Effector CD8-positive, alpha-beta T cell (primary cell): ENCODE measurements at places on chromosomes 7 and 10.

DNA sequence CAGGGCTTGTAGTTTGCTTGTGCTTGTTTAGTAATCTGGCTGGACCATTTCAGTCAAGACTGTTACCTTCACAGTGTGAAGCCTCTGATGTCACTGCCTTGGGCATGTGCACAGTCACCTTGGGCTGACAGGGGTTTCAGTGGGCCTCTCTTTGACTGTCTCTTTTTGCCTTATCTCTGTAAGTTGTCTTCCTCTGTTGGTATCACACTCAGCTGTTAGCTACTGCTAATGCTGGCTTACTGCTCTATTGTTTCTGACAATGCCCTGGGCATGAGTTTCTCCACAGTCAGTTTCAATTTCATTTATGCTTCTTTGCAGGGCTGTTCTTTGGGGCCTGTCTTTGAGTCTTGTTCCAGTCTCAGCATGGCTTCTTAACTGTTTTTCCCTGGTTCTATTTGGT, 201.9 kb upstream of the SHH start:
- DNase-seq, result no peak

- DNase-seq, result no peak
Measured at GRCh38 chr10:17616403-17617030, 657 bp downstream of the HACD1 start.

DNA sequence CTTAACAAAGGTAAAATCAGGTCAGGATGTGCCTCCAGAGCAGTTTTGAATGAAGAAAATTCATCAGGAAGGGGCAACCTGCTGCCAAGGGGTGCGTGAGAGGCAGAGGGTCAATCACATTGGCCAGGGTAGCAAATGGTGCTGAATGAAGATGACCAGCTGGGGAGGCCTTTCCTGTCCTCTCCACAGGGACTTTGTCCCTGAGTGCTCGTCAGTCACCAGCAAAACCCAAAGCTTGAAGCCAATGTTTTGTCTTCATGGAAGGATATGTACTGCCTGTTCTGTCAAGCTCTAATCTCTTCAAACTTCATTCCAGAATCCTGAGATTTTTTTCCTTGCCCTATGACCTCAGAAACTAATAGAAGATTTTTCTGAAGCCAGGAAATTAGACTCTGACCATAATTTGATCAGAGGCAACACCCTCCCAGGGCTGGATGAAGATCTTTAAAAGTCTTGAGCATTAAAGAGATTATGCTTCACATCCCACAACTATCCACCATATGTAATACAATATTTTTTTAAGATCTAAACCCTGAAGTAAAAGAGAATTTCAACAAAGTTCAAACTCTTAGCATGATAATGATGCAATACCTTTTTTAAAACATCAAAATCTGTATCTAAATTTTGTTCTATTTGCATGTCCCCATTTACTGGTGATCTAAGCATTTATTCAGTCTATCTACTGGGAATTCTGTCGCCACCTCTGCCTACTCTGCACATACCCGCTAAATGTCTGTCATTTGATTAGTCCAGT, 243.0 kb downstream of the SNX13 start:
- DNase-seq, result no peak

DNA sequence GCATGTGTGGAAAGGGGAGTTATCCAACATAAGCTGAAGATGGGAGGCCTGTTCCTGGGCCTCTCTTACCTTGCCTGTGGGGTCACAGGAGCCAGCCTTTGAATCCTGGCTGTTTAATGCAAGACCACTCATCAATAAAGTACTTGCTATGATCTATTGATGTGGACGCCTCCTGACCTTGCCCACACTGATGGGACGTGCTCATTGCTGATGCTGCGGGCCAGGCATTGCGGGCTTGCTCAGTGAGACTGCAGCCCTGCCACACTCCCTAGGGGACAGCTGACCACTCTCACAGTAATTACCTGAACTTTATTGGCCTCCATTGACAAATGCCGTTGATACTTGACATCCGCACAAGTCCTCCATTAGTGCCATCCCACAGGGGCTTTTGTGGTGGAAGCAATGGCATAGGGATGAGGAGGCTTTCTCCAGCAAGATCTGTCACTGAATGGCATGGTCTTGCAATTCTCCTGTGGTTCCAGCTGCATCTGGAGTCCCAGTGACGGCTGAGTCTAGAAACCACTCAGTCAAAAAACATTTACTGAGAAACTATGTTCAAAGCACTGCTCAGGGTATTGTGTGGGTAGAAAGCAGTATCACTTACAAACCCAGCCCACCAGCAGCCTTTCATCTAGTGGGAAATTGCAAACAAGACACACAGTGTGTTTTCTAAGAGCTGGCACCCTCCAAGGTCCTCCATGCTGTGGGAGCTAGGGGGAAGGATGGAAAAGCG, 135.1 kb upstream of the YAE1 start:
- no peak for DNase-seq

DNA sequence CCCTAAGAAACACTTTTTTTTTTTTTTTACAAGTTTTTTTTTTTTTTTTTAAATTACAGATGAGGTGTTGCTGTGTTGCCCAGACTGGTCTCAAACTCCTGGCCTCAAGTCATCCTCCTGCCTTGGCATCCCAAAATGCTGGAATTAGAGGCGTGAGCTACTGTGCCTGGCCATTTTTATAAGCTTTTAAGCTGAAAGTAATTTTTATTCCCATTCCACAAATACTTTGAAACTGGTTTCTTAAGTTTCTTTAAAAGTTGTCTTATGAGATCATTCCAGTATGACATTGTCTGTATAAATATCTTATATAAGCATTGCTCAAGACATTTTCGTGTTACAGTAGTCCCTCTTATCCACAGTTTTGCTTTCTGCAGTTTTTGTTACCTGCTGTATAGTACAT, 61.4 kb upstream of the CYP26C1 start:
- no peak for DNase-seq

DNA sequence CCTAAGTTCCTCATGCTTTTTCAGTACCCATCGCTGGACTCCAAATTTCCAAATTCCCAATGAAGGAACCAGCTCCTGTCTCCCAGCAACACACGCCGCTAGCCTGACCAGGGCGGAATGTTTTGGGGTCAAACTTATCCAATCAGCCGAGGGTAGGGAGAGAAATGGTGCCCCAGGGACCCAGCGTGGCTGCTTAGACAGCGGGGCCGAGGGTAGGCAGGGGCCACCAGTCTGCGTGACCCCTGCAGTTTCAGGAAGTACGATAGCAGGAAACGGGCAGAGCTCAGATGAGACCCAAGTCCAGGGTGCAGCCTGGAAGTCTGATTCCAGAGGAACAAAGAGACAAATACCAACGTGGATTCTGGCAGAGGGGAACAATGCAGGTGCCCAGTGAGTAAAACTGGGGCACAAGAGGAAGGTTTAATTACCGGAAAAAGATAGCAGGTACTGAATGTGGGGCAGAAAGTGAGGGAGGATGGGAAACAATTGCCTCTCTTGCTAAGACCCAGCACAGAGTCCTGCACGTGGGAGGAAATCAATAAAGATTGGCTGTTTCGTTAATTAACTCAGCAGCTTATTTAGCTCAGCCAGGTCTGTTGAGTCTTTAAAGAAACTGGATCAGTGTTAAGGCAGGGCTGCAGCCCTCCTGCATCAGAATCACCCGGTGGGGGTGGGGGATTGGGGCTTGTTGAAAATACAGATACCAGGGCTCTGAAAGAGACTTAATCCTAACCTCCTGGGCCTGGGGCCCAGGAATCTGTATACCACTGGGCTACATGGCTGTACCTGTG, 50.4 kb upstream of the NFE2L3 start:
- DNase-seq, result no peak

GRCh38 chr7:101119876-101120275, 7.0 kb upstream of the SERPINE1 start:
- DNase-seq, result no peak
